NCI-H1436 treated with DMSO at 0.1 percent for 48 hours (cell line): ENCODE measurements at places on chromosomes 13 and 19.

DNA sequence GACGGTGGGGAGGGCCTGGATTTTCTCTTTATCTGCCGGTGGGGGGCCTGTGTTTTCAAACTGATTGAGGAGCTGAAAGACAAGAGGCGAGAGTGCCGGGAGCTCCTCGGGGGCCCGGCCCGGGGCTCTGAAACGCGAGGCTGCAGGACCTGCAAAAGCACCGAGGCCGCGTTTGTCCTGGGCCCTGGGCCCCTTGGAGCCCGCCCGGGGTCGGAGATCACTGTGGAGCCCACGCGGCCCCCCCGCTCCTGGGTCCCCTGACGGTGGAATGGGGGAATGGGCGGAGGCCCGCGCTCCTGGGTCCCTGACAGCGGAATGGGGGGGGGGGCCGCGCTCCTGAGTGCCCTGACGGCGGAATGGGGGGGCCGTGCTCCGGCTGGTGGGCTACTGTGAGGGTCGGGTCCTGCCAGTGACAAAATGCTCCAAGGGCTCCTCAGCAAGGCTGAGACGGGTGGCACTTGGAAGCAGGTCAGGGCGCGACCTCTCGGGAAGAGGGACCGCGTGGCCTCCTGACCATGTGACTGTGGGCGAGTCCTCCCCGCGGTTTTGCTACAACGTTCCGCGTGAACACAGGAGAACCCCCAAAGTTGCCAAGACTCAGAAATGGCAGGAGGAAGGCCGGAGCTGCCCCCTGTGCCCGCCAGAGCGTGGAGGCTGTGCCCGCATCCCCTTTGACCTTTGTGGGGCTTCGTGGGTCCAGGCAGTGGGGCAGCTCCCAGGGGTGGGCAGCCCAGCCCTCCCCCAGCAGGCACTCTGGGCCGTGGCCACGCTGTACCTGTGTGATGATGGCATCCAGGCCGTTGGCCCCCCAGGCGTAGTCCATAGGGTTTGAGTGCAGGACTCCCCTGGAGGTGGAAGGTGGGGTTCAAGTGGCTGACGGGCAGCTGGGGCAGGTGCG, 9.5 kb downstream of the FGF22 start:
- DNase-seq: no peak

DNA sequence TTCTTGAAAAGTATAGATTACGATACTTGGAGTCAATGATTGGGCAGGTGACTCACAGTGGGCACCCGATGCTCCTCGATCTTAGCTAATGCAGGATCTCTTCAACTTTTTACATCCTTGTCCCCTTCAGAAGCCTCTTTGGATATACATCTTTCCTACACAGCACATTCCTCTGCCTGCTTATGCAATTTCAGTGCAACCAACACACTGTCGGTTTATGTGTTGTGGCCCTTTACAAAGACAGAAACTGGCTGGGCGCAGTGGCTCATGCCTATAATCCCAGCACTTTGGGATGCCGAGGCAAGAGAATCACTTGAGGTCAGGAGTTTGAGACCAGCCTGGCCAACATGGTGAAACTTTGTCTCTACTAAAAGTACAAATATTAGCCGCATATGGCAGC, 2.6 kb downstream of the GPR42 start:
- no peak for DNase-seq

GRCh38 chr13:39051157-39051556, 12.9 kb downstream of the NHLRC3 start:
- peak; percentile 0 for DNase-seq

DNA sequence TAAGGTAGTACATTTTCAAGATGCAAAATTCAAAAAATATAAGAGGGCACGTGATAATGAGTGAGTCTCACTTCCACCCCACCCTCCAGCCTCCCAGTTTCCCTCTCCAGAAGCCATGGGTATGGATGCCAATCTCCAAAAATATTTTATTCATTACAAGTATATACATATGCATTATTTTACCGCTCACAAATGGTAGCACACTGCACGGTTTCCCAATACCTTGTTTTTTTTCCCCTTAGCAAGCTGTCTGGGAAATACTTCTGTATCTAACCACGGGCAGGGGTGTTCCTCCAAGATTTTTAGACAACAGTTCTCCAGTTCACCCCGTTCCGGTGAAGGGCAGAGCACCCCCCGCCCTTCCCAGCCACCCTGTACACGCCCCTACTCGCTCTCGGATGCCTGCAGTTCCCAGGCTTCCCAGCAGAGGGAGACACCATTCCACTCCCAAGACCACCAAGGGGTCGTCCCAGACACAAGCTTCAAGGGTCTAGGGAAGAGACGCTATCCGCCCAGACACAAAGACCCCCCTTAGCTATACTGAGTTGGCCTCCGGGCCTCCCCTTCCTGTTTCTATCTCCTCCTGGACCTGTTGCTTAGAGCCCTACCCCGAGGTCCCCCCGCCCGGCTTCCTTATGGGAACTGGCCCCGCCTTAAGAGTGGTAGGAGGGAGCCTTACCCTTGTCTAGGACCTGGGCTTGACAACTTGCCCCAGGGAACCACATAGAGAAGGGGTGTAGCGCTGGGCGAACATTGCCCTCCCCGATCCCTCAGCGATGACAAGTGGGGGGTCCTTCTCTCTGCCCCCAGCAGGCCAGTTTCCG, 1.1 kb upstream of the FXYD3 start:
- no peak for DNase-seq

- no peak for DNase-seq
Observed at GRCh38 chr13:45232591-45232990, 31.7 kb upstream of the KCTD4 start.

DNA sequence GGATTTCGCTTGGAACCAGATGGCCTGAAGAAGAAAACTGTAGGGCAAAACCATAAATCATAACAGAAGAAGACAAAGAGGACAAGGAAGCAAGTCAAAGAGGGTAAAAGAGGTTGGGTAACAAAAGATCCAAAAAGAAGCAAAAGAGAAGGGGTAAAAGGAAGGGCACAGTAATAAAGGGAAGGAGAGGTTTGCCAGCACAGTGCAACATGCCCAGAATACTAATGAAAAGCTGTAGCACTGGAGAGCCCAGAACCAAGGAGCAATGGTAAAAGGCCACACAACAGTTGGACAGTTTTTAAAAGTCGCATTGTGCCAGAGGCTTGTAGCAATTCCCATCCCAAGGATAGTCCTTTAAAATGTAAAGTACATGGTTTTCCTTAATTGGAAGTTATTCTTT, 506.6 kb downstream of the PCDH9 start:
- no peak for DNase-seq

GRCh38 chr13:42653679-42654078, 79.7 kb downstream of the TNFSF11 start:
- DNase-seq: no peak

- no peak for DNase-seq
Observed at GRCh38 chr19:1045247-1045603, 5.3 kb downstream of the ABCA7 start.

DNA sequence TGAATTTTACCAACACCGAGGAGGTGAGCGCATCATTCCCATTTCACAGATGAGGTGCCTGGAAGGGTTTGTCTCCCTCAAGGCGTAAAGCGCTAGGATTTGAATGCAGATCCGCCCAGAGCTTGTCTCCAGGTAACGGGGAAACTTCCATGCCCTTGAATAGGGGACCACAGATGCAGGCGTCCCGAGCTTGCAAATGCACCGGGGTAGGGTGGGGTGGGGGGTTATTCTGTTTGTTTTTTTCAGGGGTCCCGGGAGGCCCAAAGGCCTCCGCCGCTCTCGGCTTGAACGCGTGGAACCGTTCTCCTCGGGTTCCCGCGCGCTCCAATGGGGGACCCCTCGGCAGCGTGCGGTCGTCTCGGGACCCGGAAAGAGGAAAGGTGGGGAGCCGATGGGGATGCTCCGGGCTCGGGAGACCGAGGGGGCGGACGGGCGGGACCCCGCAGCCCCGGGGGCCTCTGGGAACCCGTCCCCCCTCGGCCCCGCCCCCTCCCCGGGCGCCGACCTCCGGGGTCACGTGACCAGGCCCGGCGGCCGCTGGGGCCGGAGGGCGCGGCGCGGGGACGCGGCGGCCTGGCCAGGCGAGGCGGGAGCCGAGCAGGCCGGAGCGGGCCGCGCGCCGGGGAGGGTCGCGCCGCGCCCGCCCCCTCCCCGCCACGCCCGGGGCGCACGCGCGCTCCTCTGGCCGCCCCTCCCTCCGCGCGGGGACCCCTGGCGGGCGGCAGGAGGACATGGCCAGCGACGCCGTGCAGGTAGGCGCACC, at the start of gene PKN1:
Gene PKN1, plus strand, starts transcription at position 516 of the 763 bp plus-strand sequence. Its CDS starts 216 bp downstream, at position 732.
- no peak for DNase-seq

- no peak for DNase-seq
Observed at GRCh38 chr13:112072534-112073244, 5.7 kb downstream of the SOX1 start.

GRCh38 chr13:59477011-59477410, 686.7 kb downstream of the DIAPH3 start:
- no peak for DNase-seq

GRCh38 chr13:102846261-102847015, 606 bp downstream of the ERCC5 start:
- DNase-seq: no peak

GRCh38 chr19:49431330-49431749, 6.2 kb downstream of the GFY start:
- no peak for DNase-seq

DNA sequence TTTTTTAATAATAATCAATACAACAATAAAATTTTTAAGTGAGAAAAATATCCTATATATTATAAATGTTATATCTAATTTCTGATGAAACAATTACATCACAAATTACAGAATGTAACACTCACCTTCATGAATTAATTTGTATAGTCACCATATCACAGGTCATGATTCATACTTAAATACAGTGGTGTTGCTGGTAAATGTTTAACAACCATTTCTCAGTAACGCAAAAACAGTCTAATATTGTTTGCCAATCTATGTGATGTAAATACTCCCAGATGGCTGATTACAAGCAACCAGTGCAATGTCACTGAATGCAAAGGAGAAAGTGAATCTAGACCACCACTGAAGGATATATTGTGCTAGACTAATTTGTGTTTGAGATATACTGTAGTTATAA, 97.5 kb downstream of the DIAPH3 start:
- no peak for DNase-seq

GRCh38 chr19:6241680-6242377, 37.9 kb downstream of the MLLT1 start:
- no peak for DNase-seq

DNA sequence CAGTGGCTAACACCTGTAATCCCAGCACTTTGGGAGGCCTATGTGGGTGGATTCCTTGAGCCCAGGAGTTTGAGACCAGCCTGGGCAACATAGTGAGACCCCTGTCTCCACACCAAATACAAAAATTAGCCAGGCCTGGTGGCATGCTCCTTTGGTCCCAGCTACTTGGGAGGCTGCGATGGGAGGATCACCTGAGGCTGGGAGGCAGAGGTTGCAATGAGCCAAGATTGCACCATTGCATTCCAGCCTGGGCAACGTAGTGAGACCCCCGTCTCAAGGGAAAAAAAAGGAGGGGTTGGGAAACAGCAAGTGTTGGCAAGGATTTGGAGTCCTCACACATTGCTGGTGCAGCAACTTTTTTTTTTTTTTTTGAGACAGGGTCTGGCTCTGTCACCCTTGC, 19.2 kb downstream of the SPTBN4 start:
- DNase-seq: no peak

GRCh38 chr13:80239571-80240255, 101.2 kb downstream of the SPRY2 start:
- no peak for DNase-seq

DNA sequence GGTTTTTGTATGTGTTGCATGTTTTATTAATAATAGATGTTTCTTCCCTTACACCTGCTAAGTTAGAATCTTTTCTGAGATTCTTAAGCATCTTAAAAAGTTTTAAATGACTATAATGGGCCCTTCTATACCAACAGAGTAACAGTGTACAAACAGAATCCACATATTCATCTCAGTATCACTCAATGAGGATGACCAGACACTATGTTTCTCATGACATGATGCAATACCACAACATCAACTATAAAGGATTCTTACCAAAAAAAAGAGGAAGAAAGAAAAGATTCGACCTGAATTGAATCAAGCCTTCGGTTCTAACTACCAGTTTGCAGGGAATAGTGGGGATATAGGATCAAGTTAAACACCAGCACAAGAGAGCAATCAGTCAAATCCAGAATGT, 56.5 kb downstream of the INTS6 start:
- DNase-seq: no peak

GRCh38 chr13:35630551-35631275, 154.2 kb upstream of the MAB21L1 start:
- no peak for DNase-seq

DNA sequence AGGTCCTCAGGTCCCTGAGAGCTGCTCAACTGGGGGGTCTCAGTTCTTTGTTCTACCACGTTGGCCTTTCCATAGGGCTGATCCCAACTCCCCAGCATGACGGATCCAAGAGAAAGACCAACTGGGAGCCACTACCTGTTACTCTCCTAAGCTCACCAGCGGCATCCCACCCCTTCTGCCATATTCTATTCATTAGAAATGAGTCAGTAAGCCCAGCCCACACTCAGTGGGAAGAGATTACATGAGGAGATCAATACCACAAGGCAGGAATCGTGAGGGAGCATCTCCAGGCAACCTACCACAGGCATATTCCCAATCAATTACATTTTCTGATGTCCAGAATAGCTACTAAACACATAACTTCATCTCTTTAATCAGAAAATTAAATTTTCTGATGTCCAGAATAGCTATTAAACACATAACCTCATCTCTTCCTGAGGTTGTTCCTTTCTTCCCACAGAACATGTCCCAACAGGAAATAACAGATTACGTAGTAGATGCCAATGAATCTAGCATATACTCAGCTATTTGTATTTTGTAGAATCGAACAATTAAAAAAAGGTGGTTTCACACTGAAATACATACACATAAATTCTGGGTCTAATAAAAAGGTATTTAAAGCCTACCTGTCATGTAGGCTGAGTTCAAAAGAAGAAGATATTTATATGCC, 708.1 kb upstream of the ARGLU1 start:
- DNase-seq: no peak

- no peak for DNase-seq
Observed at GRCh38 chr13:113307491-113307890, 10.5 kb downstream of the LAMP1 start.

GRCh38 chr13:24632382-24633121, 47.7 kb upstream of the ATP12A start:
- no peak for DNase-seq

DNA sequence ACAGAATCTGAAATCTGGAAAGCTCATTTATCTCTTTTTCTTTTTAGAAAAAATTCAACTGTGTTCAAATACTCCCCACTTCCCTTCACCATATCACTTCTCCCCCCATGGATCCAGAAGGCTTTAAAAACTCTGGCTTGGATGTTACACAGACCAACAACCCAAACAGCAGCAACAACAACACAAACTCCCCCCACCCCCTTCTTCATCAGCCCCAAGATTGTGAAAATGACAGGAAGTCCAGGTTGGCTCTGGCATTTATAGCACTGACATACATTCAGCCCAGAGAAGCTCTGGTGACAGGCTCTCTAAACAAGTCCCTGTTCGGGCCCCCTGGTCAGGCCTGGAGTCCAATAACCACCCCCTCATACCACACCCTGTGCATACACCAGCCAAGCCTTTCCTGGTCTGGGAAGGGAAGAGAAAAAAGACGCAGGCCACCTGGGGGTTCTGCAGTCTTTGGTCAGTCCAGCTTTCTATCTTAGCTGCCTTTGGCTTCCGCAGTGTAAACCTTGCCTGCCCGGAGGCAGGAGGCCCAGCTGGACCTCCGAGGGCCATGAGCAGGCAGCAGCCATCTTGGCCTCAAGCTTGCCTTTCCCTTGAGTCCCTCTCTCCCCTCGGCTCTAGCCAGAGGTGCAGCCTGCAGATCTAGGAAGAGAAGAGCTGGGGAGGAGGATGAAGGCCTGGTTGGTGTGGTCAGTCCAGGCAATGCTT, 6.8 kb downstream of the CDX2 start:
- no peak for DNase-seq

- no peak for DNase-seq
Observed at GRCh38 chr13:113877149-113877990, 13.5 kb upstream of the GAS6 start.

GRCh38 chr19:35430409-35431144, 17.5 kb upstream of the FFAR2 start:
- DNase-seq: no peak
